Right lung (tissue), 10 donors: ENCODE measurements at places on chromosomes 5 and 9. TPM values are rescaled to one million over a fixed set of nuclear protein-coding genes. Genes with fewer than 3 reads are reported as not detected.

GRCh38 chr5:100890461-100891008 is 12.5 kb downstream of the ST8SIA4 start:
- peak; percentile 51 for DNase-seq

DNA sequence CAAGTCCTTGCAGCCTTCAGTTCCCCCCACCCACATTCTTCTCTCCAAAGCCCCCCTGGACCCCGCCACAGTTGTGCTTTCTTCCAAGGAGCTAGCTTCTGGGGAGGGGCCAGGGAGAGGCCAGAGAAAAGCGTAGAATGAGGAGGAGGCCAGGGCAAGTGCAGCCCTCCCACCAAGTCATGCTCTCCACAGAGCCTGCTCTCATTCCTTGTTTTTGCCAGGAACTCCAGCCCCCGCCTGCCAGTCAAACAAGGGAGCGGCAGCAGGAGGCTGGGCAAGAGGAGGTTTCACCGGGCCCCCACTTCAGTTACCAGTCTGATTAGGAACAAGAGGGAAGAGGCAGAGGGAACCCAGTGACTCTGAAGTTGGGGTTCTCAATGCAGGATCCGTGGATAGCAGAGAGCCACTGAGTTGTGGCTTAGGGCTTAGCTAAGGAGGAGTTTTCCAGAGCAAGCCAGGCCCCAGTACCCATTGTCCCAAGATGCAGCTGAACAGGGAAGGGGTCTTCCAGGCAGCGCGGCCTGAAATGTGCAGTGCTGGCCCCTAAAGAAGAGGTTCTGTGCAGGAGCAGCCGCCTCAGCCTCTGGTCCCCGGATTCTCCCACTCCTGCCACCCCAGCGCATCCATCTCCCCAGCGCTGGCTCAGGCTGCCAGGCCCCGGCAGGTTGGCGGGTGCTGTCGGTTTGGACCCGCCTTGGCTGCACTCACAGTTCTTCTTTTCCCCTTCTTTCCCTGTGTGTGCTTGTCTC is 120.6 kb downstream of the DAB2IP start:
- DNase-seq, result no peak

DNA sequence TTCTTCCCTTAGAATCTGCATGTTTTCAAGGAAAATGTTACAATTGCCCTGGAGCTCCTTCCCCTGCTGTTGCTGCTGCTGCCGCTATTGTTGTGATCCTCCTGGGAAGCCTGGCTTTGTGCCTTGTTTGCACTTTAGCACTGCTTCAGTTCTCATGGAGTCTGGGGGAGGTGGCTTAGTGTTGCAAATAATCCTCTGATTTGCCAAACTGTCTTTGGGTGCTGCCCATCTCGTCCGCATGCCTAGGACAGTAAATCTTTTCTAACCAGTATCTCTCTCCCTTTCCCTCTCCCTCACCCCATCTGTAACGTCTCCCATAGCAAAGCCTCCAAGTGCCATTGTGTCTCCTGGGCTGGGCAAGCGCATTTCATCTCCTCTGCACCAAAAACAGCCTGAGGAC is 30.3 kb downstream of the FAM240B start:
- DNase-seq, result no peak

GRCh38 chr5:139273572-139274289 is 19.8 kb upstream of the MATR3 start:
- peak; percentile 79 for DNase-seq

Gene SSBP2
- 76.2 TPM for polyA plus RNA-seq

DNA sequence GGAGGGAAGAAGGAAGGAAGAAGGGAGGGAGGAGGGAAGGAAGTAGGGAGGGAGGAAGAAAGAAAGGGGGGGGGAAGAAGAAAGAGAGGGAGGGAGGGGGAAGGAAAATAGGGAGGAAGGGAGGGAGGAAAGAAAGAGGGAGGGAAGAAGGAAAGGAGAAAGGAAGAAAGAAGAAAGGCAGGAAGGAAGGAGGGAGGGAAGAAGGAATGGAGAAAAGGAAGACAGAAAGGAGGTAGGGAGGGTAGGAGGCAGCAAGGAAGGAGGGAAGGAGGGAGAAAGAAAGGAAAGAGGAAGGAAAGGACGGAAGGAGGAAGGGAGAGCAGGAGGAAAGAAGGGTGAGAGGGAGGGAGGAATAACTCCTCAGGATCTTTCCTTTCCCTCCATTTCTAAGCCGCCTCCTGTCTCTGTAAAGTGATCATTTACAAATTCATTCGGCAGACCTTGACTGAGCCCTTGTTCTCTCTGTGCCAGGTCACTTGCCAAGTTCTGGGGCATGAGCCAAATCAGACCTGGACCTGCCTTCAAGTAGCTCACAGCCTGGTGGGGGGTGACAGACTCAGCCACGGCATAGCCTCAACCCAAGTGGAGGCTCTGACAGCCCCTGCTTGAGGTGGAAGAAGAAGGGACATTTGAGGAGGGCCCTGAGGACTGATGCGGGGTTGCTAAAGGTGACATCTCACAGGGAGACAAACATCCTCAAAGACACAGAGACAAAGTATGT is 69.0 kb upstream of the HRH2 start:
- no peak for DNase-seq

Gene ENTREP1
- 36.4 TPM for polyA plus RNA-seq

- no peak for DNase-seq
Measured at GRCh38 chr5:89582768-89583339, 699.9 kb upstream of the MEF2C start.
